ENCODE measurements at places on chromosomes 1 and 21.

- DNase-seq: no peak
Observed at GRCh38 chr1:89703469-89703868, 70.5 kb downstream of the LRRC8C start.

DNA sequence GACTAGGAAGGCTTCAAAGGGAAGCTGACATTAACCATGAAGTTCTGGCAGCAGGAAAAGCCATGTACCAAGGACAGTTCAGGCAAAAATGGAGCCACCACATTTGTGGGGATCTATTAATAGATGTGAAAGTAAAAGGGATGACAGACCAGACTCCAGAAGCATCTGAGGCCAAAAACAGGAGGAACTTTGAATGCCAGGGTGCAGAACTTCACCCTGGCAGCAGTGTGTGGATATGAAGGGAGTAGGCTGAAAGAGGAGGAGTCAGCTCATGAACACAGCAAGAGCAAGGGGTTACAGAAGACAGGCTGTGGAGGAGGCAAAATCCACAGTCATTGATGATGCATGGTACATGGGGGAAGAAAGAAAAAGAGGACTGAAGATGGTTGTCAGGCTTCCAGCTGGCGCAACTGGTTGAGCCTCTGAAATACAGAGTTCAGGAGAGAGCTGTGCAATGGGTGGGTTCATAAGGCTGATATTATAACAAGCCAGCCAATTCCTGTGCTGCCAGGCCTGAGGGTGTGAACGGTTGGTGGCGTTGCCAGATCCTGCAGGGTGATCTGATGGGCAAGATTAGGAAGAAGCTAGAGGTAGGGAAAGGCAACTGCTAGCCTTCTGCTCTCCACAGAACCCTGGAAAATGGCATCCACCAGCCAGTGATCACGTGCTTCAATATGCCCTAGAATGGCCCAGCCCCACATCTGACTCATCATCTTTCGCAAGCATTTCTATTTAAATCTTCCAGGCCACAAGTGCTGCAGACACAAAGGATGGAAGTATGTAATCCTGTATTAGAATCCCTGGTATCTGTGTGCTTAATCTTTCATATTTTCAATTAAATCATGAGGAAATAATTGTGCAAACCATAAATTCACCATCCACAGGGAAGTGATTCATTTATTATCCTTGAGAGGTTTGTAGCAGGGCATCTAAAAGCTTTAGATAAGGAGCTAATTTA is 81.9 kb downstream of the SLC25A24 start:
- no peak for DNase-seq

DNA sequence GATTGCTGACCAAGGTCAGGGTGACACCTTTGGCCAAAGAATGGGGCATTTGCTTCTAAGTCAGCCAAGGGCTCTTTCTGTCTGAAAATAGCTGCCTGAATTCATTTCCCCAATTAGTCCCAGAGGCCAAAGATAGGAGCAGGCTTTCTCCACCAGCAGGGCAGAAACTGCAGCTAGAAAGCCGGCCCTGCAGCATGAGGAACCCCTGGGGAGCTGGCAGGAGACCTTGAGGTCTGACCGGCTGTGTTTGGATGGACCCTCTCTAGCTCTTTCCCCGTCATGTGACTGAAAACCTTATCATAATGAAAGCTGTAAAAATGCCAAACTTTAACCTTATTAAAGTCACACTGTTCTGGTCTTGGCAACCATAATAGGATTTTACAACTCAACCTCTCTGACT is 93.4 kb downstream of the CD58 start:
- no peak for DNase-seq

- no peak for DNase-seq
Observed at GRCh38 chr21:35399706-35400105, 350.6 kb upstream of the RUNX1 start.

GRCh38 chr1:36944883-36945282 is 89.4 kb downstream of the GRIK3 start:
- DNase-seq: no peak

DNA sequence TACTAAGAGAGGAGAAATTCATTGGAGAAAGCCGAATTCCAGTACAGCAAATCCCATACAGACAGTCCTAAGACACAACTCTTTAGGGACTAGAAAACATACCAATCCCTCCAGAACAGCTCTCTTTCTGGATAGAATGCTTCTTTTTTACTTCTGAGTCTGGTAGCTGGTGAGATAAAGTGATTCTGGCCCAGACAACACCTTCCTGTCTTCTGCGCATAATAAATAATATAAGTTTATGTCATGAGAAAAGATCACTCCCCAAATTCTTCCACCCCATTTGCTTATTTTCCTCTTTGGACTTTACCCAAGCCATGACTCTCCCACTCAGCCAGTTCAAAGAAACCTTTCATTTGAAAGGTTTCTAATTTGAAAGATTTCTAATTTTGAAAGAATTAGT is 98.4 kb downstream of the EDEM3 start:
- DNase-seq: no peak
